ENCODE measurements at places on chromosomes 2 and 18. TPM values are rescaled to one million over a fixed set of nuclear protein-coding genes. Genes with fewer than 3 reads are reported as not detected.

Gene ASPRV1
- total RNA-seq: 3.8 TPM

DNA sequence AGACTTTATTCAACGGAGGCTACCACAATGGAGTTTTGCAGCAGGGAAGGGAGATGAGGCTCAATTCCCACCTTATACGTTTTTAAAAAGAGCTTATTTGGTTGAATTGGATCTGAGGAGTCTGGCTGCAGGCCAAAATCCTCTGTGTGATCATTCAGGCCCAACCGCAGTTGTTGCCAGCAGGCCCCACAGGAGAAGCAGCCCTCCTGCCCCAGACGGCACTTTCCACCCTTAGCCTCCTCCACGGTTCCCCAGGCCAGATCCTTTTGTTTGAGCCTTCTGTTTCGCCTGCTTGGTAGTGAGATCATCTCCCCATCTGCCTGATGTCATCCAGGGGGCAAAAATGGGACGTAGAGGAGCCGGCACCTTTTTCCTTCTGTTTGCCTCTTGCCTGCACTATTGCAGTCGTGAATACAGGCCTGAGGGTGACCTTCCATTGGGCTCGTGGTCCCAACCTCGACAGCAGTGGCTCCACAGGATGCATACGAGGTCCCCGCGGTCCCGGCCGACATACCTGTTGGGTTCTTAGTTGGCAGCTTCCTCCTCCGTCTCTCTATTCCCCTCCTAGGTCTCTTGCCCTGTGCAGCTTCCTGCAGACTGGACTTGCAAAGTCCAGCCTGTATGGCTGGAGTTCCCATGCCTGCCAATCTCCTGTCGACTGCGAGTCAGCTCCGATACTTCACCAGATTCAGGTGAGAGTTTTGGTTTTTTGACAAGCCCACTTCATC, 9.3 kb upstream of the GPR35 start:
- H3K27me3 ChIP-seq: no peaks in the 10 kb centered on the region
- no peak overlapping the region for H3K27ac ChIP-seq
- H3K4me1 ChIP-seq: no peaks in the 10 kb centered on the region
- H3K4me3 ChIP-seq: no peak overlapping the region
- DNase-seq: peak; percentile 15

Gene TMEM198
- 6.7 TPM for total RNA-seq

- H3K27me3 ChIP-seq: peaks cover 12% of the 10 kb centered on the region
- H3K4me3 ChIP-seq: no peak overlapping the region
- no peaks in the 10 kb centered on the region for H3K36me3 ChIP-seq
- no peak for DNase-seq
Observed at GRCh38 chr18:59400407-59400806, 41.3 kb upstream of the LMAN1 start.

Gene REG3G
- total RNA-seq: not detected

GRCh38 chr2:39667886-39668276, 2.2 kb downstream of the TMEM178A start:
- H3K27ac ChIP-seq: no peak overlapping the region
- H3K4me1 ChIP-seq: peaks cover 22% of the 10 kb centered on the region
- no peak overlapping the region for H3K4me3 ChIP-seq

Gene IL18RAP
- 0.09 TPM for total RNA-seq

GRCh38 chr2:184566716-184567115, 31.6 kb upstream of the ZNF804A start:
- no peak overlapping the region for H3K4me3 ChIP-seq
- no peak overlapping the region for H3K27ac ChIP-seq
- H3K27me3 ChIP-seq: no peaks in the 10 kb centered on the region
- H3K4me1 ChIP-seq: no peaks in the 10 kb centered on the region
- no peaks in the 10 kb centered on the region for H3K36me3 ChIP-seq

Gene ARID5A
- 8.4 TPM for total RNA-seq

Gene LIPG
- 1.5 TPM for total RNA-seq

GRCh38 chr2:3287896-3288295, 89.7 kb downstream of the EIPR1 start:
- no peaks in the 10 kb centered on the region for H3K36me3 ChIP-seq
- H3K27me3 ChIP-seq: no peaks in the 10 kb centered on the region
- no peak for DNase-seq
- H3K27ac ChIP-seq: no peak overlapping the region
- no peak overlapping the region for H3K4me3 ChIP-seq

GRCh38 chr2:129936334-129936934, 43.0 kb upstream of the RAB6C start:
- no peaks in the 10 kb centered on the region for H3K4me1 ChIP-seq
- peaks cover 20% of the 10 kb centered on the region for H3K27me3 ChIP-seq
- no peak overlapping the region for H3K27ac ChIP-seq
- H3K36me3 ChIP-seq: no peaks in the 10 kb centered on the region
- H3K4me3 ChIP-seq: no peak overlapping the region
- peak; percentile 59 for DNase-seq

DNA sequence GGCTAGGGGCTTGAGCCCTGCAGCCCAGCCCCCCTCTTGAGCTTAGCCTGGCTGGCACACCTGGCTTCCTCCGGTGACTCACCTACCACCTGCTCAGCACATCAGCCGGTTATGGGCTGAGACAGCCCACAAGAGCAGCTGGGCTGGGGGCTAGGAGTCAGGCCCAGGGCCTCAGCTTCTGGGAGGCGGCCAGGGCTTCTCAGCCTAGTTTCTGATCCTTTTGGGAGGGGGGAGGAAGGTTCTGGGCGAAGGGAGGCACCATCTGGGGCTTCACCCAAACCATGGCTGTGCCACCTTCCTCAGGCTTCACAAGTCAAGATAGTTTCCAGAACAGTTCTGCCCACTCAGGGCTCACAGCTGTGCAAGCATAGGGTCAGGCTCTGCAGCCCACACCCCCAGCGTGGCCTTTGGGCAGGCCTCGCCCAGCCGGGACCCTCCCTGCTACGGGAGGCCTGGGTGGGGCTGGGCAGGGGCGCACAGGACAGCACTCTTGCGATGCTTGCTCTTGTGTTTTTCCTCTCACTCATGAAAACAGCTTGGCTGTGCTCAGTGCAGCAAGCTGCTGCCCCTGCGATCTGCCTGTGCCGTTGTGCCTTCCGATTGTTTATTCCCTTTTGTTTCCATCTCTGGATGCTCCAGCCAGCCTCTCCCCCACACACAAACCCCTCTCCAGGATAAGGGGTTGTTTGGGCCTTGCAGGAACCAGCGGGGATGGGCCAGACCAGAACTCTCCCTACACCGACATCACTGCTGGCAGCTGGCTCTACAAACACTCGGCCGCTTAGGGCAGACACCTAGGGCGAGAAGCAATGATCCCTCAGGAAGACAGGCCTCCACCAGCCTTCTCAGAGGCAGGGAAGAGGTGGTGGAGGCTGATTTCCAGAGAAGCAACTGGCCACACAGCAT, 26.1 kb upstream of the SEMA4C start:
- DNase-seq: no peak
- no peaks in the 10 kb centered on the region for H3K27me3 ChIP-seq
- no peak overlapping the region for H3K27ac ChIP-seq
- no peak overlapping the region for H3K4me3 ChIP-seq

DNA sequence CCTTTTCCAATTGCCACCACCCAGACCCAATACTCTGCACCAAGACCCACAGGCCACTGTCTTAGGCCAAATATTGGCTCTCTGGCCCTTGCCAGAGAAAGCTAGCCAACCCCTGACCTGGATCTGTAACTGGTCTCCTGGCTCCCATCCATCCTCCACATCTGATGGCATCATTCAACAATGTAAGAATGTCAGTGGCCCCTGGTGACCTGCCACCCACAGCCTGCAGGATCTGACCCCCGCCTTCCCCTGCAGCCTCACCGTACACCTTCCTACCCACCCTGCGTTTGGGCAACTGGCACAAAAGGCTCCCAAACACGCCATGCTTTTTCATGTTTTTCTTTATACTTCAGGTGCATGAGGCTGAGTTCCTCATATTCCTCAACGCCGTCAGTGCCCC, 60.0 kb upstream of the ASAP2 start:
- H3K4me3 ChIP-seq: no peak overlapping the region
- no peaks in the 10 kb centered on the region for H3K4me1 ChIP-seq
- no peaks in the 10 kb centered on the region for H3K27me3 ChIP-seq

Gene OTX1
- total RNA-seq: 0.14 TPM

DNA sequence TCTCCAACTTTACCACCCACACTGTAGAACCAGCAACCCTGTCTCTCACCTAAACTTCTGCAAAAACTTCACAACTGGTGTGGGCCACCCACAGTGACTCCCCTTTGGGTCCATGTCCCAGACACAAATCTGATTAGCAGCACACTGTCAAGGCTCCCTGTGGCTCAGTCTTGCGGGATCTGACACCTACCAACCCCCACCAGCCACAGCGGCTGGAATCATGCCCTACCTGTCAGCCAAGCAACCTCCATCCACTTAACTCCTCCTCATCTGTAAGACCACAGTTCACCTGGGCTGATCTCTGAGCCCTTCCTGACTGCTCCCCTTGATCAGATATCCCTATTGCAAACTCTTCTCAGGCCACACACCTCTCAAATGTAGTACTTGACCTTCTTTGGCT, 14.6 kb downstream of the TCF4 start:
- no peaks in the 10 kb centered on the region for H3K27me3 ChIP-seq
- no peaks in the 10 kb centered on the region for H3K4me1 ChIP-seq
- no peak for DNase-seq
- no peaks in the 10 kb centered on the region for H3K36me3 ChIP-seq

GRCh38 chr2:23850564-23851256, 76.2 kb downstream of the ATAD2B start:
- no peaks in the 10 kb centered on the region for H3K4me1 ChIP-seq
- no peak overlapping the region for H3K27ac ChIP-seq
- H3K36me3 ChIP-seq: no peaks in the 10 kb centered on the region
- H3K4me3 ChIP-seq: no peak overlapping the region
- no peak for DNase-seq

Gene RNF144A
- total RNA-seq: 23.2 TPM

DNA sequence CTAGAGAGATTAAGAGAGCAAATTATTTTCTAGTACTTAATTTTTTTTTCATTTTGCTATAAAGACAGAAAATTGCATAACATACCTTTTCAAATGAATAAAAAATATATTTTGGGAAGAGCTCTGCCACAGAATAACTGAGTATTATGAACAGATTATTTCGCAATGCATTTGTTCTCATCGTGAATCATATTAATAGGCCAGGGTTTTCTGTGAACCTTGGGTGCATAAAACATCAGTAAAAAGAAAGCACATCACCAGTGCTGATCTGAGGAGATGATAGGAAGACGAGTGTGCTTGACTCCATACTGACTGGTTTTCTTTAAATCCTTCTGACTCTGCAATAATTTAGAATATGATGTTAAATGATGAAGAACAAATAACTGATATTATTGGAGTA, 409.1 kb downstream of the CPS1 start:
- no peak overlapping the region for H3K27ac ChIP-seq
- H3K4me1 ChIP-seq: peaks cover 15% of the 10 kb centered on the region
- no peak overlapping the region for H3K4me3 ChIP-seq

Gene ZNF512
- 22.0 TPM for total RNA-seq

DNA sequence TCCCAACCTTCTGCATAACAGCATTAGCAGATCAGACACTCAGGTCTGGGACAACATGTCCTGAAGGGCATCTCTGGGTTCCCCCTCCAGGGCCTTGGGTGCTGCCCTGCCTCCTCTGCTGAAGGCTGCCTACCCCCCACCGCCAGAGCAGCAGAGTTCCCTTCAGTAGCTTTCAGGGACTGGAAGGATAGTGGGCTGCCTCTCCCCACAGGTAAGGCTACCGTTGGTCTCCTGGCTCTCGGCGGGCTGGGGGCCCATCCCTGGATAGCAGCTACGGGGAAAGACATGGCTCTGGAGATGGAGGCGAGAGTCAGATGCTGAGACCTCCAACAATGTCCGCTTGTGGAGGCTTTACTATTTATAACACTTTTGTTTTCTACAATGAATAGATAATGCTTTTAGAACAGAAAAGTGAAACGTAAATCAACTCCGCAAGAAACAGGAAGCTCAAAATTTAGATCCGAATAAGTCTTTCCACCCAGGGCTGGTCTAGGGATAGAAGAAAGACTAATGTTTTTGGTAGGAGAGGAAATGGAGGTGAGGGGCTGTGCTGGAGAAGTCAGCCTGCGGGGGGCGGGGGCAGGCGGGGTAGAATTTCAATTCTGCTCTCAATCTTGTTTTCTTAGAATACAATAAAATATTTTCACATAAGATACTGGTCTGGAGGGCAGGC, 58.4 kb downstream of the ARL4C start:
- no peaks in the 10 kb centered on the region for H3K27me3 ChIP-seq
- no peak overlapping the region for H3K4me3 ChIP-seq
- H3K36me3 ChIP-seq: no peaks in the 10 kb centered on the region
- no peak overlapping the region for H3K27ac ChIP-seq

DNA sequence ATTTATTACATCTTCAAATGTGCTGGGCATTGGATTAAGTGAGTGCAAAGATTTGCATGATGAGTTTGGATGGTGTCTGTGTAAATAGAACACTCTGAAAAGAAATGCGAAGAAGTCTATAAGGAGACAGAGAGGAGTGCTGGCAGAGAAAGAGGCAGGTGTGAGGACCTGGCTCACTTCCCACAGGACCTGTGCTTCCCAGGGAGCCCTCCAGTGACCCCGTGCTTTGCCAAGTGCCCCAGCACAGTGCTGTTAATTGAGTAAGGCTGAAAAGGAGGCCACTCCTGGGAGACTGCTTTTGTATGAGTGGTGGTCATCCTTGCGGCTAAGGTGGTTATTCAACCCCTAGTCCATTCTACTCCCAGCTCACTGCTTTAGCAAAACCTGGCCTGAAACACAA, 230.8 kb downstream of the OSR1 start:
- no peaks in the 10 kb centered on the region for H3K4me1 ChIP-seq
- H3K27ac ChIP-seq: no peak overlapping the region
- DNase-seq: no peak

- H3K4me3 ChIP-seq: no peak overlapping the region
- no peaks in the 10 kb centered on the region for H3K27me3 ChIP-seq
- H3K36me3 ChIP-seq: no peaks in the 10 kb centered on the region
- no peak overlapping the region for H3K27ac ChIP-seq
Observed at GRCh38 chr2:8168022-8168717, 513.7 kb upstream of the ID2 start.

Gene PHOSPHO2
- 3.8 TPM for total RNA-seq

Gene DGKD
- 21.3 TPM for total RNA-seq

- no peak overlapping the region for H3K27ac ChIP-seq
- no peaks in the 10 kb centered on the region for H3K36me3 ChIP-seq
- H3K4me1 ChIP-seq: no peaks in the 10 kb centered on the region
- H3K27me3 ChIP-seq: no peaks in the 10 kb centered on the region
- H3K4me3 ChIP-seq: no peak overlapping the region
- DNase-seq: peak; percentile 93
Observed at GRCh38 chr2:45131587-45131986, 122.3 kb upstream of the SIX2 start.

DNA sequence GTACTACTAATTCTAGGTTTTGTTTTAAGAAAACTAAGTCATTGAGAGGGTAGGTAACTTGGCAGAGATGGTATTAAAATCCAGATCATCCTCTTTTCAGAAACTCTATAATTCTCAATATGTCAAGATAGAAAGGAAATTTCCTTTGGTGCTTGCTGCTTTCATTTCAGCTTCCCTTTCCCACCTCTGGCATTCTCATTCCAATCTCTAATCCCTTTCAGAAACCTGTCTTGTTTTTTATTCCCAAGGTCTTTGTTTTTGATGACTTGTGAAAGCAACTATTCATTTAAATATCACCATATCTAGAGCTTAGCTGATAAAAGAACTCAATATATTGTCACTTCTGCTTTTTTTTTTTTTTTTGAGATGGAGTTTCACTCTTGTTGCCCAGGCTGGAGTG, 242.8 kb upstream of the LRRTM1 start:
- H3K4me3 ChIP-seq: no peak overlapping the region
- peaks cover 20% of the 10 kb centered on the region for H3K4me1 ChIP-seq
- H3K27ac ChIP-seq: no peak overlapping the region
- no peak for DNase-seq

All from cardiac muscle cell (in vitro differentiated cells and primary cell).